Bladder microvascular endothelial cell (primary cell): ENCODE measurements at places on chromosomes 1 and 21. TPM values are rescaled to one million over a fixed set of nuclear protein-coding genes. Genes with fewer than 3 reads are reported as not detected.

GPR37L1 gene
- not detected in 2 replicates for total RNA-seq

MAP3K7CL gene
- 2.6 and 3.7 TPM in 2 replicates for total RNA-seq

OLFML2B gene
- total RNA-seq = under 0.01 and 0.13 TPM in 2 replicates

BEND5 gene
- total RNA-seq = 0.16 and 0.94 TPM in 2 replicates

AMY2A gene
- not detected in 2 replicates for total RNA-seq

SYTL1 gene
- 0.16 TPM in 1 of 2 replicates, not detected in the other for total RNA-seq

TAF1A gene
- total RNA-seq = 2.9 and 3.9 TPM in 2 replicates
